ENCODE measurements at places on chromosomes 13 and 19.

DNA sequence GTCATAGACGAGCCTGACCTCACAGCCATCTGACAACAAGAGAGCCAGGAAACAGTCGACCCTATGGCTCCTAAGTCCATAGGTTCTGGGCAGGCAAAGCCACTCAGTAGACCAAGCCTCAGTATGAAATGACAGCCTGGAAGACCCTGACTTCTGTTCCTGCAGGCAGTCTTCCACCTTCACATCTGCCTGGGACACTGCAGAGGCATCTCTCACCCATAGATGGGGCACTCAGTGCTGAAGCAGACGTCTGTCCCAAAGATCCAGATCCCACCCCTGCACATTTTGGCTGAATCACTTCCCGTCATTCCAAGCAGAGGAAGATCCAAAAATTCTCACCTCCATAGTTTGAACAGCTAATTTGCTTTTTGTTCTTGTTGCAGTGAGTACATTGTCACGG lies 139.3 kb upstream of the ZNF507 start:
- no peak for DNase-seq

GRCh38 chr19:41264581-41265394 lies 616 bp downstream of the HNRNPUL1 start:
- DNase-seq: peak; percentile 20

DNA sequence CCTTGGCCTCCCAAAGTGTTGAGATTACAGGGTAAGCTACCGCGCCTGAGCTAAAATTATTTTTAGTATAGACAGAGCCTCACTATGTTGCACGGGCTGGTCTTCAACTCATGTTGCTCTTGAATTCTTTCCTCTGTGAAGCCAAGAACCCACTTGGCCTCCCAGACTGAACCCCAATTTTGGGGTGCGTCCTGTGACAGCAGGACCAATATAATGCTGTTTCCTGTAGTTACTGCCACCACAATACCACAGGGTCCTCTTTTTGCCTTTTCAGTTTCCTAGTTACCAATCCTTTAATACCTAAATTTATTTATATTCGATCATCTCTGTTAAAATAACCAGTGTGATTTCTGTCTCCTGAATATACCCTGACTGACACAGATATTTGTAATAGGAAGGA lies 32.9 kb downstream of the TSKS start:
- no peak for DNase-seq

- no peak for DNase-seq
Observed at GRCh38 chr13:47813718-47814117, 187.4 kb downstream of the SUCLA2 start.

DNA sequence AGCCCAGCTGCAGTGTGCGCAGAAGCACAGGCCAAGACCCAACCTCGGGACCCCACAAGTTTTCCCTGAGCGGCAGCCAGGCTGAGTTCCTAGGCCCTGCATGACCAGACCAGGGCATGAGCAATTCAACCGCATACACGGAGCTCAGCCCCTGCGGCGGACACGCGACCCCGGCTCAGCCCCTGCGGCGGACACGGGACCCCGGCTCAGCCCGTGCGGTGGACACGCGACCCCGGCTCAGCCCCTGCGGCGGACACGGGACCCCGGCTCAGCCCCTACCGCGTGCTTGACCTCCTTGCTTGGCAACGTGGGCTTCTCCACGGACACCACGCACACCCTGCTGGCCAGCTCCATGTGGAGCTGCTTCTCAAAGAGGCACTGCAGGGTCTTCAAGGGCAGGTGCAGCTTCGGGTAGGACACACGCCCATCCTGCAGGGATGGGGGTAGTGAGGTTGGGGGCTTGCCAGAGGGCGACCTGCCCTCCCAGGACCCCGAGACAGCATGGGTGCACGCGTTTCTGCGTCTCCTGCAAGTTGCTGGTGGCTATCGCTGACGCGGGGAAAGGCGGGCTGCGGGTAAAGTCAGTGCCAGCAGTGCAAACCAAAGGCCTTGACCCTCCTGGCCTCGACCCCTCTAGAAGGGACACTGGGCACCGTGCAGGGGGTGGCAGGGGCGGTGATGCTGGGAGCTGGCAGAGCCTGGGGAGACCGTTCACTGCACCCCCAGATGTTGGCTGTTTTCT lies 10.0 kb downstream of the POLRMT start:
- DNase-seq: no peak

DNA sequence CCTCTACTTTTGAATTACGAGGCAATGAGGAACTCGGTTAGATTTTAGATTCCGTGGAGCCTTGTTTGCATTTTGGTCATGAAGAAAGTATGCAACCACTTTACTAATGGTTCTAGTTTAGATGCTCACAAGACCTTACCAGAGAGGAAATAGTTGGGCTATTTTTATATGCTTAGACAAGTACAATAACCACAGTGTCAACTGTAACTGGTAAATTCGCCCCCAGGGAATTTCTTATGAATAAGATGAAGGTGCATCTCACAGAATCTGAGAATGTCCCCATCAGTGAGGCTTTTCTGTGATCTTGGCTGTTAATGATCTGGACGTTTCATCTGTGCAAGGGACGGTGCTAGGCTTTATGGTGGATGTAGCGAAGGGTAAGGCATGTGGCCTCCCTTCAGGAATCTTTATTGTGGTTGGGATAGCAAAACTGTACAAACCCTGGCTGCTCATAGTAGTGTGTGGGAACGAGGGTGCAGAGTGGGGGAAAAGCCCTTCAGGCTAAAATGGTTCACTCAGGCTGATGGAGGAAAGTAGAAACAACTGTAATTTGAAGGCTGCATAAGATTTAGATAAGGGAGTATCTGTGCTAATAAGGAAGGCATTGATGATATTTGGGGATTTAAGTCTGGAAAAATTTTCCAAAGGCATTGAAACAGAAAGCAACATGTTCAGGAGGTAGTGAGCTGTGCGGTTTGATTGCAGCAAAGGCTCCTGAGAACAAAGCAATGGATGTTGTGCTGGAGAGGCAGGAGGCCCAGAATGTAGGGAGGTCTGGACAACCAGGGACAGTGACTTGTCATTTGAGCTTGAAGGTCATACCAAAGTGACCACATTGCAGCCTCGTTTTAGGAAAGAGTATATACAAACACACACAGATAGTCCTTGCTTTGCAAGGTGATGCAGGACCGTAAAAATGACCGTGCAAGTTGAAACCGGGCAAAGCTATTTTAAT lies 28.4 kb downstream of the UBAC2 start:
- DNase-seq: no peak

DNA sequence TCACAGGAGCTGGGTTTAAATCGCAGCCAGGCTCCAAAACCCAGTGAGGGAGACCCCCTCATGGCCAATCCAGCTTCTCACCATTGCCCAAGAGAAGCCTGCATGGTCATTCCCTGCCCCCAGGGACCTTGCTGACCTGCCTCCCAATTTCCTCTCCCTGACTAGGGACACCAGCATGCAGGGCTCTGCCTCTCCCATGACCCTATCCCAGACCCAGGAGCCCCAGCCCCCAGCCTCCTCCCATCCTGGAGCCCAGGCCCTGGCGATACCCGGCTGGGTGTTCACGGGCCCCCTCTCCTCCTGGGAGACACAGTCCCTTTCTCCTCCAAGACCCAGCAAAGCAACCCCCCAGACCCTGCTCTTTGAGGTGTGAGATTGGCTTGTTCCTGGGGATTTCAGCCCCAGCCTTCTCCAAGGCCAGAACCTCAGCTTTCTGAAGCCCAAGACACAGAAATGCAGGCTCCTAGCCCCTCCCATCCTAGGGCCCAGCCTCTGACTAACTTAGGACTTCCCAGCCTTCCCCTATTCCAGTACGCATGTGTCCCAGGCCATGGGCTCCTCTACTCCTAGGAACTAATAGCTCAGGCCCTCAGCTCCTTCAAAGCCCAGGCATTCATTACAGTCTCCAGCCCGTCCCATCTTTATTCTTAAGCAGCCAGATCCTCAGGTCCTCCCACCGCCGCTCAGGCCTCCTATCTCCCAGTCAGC lies 1.1 kb downstream of the GYS1 start:
- DNase-seq: no peak

DNA sequence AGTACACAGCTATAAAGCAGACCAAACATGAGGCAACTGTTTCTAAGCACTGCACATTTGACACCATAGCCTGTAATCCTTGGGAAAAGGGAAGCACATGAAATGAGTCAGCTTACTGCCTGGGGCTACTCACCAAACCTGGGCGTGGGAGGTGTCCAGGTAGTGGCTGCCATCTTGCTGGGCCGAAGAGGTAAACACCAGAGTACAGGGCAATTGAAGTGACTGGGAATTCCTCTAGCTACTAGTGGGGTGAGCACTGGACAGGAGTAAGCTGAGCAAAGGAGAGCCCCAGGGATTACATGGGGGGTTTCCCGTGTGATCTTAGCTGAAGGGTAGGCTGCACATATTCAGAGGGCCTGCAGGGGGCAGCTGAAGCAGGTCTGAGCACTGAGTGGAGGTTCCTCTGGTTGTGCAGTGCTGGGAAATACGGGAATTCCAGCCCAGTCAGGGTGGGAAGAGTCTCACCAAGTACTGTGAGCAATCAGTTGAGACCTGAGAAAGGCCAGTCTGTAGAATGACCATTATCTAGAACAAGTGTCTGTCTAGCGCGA lies 140.5 kb downstream of the SLC7A1 start:
- DNase-seq: no peak

- no peak for DNase-seq
Observed at GRCh38 chr19:40908976-40909375, 26.9 kb upstream of the CYP2A7 start.

DNA sequence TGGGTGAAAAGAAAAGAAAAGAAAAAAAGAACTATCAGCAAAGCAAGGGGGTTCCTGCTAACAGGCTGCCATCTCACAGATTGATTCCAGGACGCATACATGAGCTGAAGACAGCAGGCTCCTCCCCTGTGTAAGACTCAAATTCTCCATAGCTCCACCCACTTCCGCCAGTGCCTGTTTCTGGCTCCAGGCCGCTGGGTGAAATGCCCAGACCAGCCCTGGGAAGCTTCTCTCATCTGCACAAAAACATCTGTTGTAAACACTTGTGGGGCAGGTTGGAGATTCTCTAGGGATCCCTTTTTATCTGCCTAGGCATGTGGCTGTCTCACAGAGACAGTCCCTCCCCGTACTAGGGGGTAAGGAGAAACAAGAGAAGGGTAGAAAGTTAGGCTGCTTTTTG lies 1054.4 kb upstream of the SPRY2 start:
- no peak for DNase-seq

GRCh38 chr13:31172535-31172934 lies 10.8 kb upstream of the HSPH1 start:
- DNase-seq: no peak

DNA sequence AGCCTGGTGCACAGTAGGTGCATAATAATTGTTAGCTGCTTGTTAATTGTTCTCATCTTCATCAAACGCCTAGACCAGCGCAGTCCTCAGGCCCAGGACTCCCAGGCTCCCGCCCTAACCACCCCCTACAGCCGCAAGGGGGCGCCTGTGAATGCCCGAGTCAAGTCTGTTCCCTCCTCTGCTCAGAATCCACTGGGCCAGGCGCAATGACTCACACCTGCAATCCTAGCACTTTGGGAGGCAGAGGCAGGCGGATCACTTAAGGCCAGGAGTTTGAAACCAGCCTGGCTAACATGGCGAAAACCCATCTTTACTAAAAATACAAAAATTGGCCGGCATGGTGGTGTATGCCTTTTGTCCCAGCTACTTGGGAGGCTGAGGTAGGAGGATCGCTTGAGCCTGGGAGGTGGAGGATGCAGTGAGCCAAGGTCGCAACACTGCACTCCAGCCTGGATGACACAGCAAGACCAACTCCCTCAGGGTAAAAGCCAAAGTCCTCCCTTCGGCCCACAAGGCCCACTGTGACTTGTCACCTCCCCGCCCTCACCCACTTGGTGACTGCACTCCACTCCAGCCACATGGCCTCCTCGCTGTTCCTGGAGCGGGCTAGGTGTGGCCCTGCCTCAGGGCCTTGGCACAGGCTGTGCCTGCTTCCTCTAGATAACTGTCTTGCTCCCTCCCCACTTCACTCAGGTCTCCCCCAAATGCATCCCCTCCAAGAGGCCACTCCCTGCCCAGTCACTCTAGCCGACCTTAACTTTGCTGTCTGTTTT lies 9.1 kb downstream of the ZNF653 start:
- DNase-seq: peak; percentile 23

GRCh38 chr13:110929104-110929777 lies 14.4 kb upstream of the ANKRD10 start:
- DNase-seq: no peak

DNA sequence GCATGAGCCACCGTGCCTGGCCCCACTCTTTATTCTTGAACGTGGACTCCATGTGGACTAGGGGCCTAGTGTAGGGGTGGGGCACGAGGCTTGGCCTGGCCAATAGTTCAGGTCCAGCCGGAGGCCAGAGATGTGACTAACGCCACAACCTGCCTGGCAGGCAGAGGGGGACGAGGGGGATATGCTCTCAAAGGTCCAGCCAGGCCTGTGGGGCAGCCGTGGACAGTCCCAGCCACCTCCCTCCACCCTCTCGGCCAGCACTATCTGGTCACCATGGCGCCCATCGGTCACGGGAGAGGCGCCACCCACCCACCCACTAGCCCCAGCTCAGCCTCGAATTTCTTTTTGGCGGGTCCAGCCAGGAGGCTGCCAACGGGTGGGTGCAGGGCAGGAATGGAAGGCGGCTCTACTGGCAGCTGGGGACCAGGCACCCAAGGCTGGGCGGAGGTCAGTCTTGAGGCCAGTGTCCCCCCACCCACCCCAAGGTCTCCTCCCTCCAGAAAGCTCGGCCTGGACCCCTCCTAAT lies 2.2 kb upstream of the CERS1 start:
- no peak for DNase-seq

DNA sequence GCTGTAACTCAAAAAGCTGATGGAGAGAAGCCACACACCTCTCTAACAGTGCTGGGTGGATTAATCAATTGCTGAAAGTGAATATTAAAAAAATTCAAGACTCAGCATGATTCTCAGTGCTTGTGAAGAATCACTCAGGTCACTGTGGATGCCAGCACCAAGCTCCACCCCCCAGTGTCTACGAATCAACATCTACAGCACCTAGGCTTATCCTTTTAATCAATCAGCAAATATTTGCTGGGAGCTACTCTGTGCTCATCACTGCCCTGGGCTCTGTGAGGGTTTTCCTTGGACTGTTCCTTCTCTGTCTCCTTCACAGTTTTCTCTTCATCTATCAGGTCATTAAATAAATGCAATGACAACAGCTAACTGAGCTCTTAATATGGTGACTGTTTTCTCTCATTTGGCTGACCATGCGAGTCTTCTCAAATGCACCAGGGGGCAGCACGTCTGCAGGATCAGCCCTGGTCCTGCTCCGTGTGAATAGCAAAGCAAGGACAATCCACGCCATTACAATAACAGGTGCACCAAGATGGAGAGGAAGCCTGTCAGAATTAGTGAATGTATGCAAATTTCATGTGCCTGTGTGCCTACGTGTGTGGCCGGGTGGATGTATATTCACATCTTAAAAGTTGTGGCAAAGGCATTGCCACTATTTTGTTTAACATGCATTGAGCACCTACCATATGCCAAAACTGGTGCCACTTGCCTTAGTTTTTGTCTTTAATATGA lies 14.6 kb upstream of the C13orf42 start:
- DNase-seq: no peak

Measured in activated CD8-positive, alpha-beta memory T cell treated with anti-CD3 and anti-CD28 coated beads for 1 hour (primary cell).